GOT3 (cell line): ENCODE measurements at places on chromosomes 1 and 21.

GRCh38 chr21:41711416-41712007 lies 55.3 kb downstream of the RIPK4 start:
- no peak for DNase-seq

DNA sequence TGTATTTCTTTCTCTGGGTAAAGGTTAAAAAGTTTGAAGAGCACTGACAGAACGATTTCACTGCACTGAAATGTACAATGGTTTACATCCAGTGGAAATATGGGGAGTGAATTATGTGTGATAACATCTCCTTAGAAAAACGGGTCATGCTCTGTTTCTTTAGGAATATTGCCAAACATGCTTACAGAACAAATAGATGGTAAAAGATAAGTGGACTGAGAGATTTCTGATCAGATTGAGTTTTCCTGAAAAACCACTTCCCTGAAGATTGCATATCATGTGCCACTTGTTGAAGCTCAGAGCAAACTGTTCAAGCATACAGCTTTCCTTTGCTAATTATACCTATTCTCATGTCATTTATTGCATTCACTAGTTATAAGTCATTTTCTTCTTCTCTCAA lies 29.9 kb upstream of the DISP1 start:
- no peak for DNase-seq

DNA sequence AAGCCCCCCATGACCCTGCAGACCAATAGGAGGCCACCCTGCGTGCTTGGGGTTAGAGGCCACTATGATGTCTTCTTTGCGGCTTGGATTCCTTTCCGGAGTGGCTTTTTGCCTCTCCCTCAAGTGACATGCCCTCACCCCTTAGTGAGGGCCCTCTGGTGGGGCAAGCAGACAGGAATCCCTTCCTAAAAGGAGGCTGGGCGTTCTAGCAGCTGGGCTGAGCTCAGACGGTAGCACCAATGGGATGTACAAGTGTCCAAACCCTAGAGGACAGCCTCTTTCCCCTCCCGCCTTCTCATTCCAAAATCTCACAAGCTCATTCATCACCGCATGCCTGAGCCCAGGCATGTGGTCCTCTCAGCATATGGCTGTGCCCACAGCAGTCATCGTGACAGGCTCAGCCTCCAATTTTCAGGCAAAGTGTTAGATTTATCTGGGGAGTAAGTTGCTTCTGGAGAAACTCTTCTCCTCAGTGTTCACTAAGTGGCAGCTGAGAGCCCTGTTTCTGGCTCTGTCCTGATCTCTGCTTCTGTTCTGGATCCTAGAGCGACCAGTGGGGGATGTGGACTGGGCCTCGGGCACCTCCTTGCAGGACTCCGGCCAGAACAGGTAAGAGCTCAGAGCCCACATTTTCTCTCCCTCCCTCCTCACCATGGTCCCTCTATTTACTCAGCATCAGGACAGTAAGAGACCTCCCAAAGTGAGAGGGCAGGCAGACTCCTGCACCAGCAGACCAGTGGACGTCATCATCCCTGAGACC lies 4.8 kb downstream of the KIAA1614 start:
- DNase-seq = no peak

GRCh38 chr1:7225711-7226505 lies 440.7 kb downstream of the CAMTA1 start:
- DNase-seq = no peak

DNA sequence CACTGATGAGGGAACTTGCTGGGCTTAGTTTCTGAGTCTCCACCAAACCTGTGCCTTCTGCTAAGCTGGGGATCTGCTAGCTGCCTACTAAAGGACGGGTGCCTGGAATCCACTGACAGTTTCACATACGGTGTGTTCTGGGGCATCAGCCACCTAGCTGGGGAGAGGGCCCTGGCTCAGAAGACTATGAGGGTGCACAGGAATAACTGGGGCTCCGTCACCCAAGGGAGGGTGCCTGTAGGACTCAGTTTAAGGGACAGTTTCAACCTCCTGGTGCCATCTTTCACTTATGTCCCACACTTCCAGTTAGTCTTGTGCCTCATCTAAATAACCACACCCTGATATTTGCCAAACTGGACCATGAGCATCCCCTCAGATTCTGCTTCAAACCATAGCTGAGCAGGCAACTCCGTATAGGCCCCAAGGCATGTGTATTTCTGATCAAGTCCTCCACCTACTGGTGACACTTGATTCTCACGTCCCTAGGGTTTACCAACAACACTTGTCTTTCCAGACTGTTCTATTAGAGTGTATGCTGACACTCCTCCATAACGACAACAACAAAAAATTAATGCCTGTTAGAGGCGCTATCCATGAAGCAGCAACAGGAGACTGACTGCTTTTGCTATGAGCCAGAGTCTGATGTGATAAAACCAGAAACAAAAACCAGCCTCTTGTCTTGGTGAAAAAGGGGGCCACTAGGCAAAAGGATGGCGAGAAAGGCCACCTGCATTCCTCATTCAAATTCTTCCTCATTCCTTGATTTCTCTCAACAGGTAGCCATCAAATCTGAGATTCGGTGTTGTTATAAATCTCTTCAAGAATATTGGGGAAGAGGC lies 55.0 kb upstream of the PAXBP1 start:
- no peak for DNase-seq

DNA sequence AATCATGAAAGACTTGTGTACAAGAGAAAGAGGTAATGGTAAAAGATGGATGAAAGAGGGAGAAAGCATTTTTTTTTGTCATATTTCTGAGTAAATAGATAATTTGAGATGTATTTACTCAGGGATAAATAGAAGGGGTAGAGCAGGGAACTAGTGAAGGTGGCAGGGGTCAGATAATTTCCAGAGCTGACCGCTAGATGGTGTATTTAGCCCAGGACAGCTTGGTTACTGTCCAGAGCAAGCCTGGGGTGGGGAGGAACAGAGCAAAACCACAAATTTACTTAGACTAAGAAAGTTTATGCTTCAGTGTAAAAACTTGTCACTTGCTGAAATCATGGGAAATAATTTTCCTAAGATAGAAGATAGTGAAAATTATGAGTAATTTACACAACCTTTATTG lies 91.5 kb downstream of the XCL2 start:
- no peak for DNase-seq

DNA sequence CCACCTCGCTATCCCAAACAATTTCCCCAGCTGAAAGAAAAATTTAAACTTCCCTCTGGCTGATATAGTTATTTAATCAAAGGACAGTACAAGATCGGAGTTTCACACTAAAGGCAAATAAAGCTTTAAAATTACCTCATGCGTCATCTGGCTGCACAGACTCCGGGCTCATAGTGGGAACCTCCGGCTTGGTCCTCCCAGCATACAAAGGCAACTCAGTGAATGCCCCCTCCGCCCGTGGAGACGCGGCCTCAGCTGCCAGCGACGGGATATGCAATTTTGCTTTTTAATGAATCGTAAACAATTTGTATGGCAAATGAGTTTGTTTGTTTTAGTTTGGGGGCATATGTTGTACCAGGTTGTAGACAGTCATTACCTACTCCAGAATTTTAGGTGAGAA lies 214.6 kb upstream of the NFIA start:
- DNase-seq = no peak

DNA sequence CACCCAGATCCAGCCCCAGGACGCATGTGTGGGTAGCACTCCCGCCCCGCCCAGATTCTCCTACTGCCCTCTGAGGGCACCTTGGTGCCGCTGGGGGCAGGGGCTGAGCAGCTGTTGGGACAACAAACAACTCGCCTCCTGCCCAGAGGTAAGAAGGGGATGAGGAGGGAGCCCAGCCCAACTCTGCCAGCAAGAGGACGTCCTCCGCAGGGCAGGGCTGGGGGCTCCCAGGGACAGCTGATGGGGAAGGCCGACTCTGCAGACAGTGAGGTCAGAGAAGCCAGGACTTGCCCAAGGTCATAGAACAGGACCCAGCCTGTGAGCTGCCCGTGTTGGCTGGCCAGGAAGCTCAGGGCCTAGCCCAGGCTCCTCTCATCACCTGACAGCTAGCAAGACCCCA lies 18.8 kb downstream of the RAP1GAP start:
- no peak for DNase-seq
